ENCODE measurements at places on chromosomes 5 and 9.
A peak's percentile ranks its signal among the peaks of the same experiment; 100 is the strongest.

- DNase-seq: no peak
These were observed 166.1 kb downstream of the MARCHF11 start for GRCh38 chr5:16013334-16014065.

- no peak for DNase-seq
These were observed 160.9 kb downstream of the LURAP1L start for GRCh38 chr9:12935714-12936113.

DNA sequence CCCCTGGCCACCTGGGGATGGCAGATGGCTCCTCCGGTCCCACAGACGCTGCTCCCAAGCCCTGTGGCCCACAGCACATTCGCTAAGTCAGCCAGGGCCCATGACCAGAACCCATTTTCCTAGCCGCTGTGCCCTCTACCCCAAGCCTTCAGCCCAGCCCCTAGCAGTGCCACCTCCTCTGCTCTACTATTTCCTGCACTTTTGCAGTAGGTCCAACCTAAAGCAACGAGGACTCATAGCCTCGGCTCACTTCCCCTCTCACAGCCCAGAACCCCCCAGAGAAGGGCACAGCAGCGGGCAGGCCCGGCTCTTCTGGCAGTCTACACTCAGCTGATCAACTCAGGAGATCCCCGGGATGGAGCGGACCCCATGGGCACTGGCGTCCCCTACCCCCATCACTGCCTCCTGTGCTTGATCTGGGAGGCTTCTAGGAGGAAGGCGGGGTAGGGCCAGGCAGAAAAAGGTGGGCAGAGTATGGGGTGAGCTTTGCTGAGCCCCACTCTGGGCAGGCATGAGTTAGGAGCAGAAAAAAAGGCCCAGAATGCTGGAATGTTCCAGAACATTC is 111.2 kb downstream of the ZNF354C start:
- no peak for DNase-seq

- DNase-seq: peak; percentile 88
These were observed 44.4 kb upstream of the ANKDD1B start for GRCh38 chr5:75566710-75567309.

DNA sequence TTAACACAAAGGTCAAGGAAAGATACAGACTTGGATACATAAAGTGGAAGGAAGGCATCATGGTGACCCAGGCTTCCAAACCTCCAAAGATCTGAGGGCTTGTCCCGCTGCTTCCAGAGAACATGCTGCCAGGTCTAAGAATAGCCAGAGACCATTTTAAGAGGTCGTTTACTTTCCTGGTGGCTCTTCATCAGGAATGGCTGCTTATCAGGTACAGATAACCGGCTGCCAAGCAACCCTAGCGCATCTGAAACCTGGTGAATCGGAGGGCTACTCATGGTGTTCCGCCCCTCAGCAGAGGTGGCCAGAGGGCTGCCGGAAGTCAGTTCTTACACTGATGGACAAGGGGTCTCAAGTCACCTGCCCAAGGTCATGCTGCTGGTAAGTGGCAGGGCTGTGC is 251.3 kb upstream of the DAP start:
- DNase-seq: no peak

GRCh38 chr9:87007711-87008366 is 60.5 kb upstream of the GAS1 start:
- no peak for DNase-seq

DNA sequence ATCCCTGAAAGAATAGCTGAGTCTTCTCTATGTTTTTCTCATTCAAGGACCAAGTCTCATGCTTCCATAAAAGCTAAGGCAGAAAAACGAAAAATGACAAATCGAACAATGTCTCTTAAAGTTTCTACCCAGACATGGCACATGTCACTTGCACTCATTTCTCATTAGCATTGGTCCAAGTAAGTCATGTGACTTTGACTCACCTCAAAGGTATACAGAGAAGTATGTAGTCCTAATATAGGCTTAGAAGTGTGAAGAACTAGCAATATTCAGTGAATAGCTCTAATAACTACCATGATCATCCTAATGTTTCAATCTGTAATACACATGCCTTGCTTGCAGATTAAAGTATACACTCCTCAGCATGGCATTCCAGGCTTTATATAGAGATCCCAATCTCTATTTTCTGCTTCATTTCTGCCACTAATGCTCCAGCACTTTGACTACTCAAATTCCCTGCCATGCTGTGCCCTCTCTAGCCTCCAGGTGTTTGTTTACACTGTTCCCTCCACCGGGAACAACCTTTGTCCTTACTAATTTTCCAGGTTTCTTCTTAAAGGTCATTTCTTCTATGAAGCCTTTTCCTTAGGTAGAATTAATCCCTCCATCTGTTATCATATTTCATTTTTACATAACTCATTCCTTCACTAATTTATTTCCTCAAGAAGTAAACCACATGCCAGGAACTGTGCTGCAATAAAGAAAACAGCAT is 98.9 kb downstream of the CEMIP2 start:
- DNase-seq: no peak

GRCh38 chr5:91065496-91065895 is 317.6 kb downstream of the ARRDC3 start:
- no peak for DNase-seq
